ENCODE measurements at places on chromosomes 2 and 18.

- H3K4me1 ChIP-seq: peaks cover 9% of the 10 kb centered on the region
- peak overlapping the region; percentile 26 for H3K27ac ChIP-seq
- no peaks in the 10 kb centered on the region for H3K36me3 ChIP-seq
Observed at GRCh38 chr2:161030260-161031063, 129.8 kb upstream of the TANK start.

DNA sequence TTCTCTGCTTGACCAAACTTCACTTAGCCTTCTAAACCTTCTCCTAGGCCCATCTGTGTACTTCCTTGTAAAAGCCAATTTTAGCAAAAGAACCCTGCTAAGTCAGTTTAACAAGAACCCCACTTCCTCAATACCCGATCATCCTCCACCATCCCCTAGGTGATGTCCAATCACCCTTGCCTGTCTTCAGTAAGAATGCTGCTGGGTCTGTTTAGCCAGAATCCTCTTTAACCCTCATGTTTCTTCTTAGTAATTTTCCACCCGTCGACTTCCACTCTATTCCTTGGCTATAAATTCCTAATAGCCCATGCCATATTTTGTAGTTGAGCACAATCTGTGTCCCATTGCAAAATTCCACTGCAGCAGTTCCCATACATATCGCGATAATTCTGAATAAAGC, 780.0 kb upstream of the RAB6C start:
- no peaks in the 10 kb centered on the region for H3K27me3 ChIP-seq
- H3K4me1 ChIP-seq: no peaks in the 10 kb centered on the region
- H3K27ac ChIP-seq: no peak overlapping the region
- no peak overlapping the region for H3K4me3 ChIP-seq
- no peaks in the 10 kb centered on the region for H3K36me3 ChIP-seq

DNA sequence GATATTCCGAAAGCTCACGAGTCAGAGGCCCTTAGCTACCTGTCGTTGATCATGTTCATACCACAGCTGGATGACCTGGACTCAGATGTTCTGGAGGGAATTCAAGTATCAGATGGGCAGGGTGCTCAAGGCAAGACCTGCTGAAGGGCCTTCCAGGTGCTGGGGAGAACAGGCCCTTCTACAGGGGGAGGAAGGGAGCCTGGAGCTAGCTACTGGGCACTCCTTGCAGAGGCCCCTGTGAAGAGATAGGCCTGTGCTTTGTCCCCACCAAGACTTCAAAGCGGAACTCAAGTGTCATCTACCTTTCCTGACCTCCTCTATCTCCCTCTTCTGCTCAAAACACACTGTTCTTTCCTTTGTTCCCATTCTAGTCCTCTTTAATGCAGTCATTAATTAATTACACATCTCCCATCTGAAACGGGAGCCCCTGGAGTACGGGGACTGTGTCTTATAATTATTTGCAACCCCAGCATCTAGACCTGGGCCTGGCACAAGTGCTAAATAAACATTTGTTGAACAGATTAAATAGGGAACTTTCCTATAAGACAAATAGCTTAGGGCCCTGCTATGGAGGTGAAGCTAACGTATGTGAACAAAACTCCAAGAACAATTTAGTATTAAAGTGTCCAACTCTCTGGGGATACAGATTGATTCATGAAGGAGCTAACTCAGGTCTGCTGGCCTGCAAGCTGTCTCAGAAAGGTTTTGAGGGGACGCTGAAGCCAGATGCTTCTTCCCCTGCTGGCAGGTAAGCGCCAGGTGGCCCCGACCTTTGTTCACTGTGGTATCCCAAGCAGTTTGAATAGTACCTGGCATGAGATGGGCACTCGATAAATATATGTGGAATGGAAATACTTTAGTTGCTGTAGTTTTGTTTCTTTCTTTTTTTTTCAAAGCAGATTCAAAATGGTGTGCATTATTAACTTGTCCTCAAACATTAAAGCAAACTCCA, 22.0 kb downstream of the RHOB start:
- H3K36me3 ChIP-seq: no peaks in the 10 kb centered on the region
- H3K4me1 ChIP-seq: peaks cover 21% of the 10 kb centered on the region
- DNase-seq: no peak
- H3K27ac ChIP-seq: peak overlapping the region; percentile 81
- H3K4me3 ChIP-seq: no peak overlapping the region

DNA sequence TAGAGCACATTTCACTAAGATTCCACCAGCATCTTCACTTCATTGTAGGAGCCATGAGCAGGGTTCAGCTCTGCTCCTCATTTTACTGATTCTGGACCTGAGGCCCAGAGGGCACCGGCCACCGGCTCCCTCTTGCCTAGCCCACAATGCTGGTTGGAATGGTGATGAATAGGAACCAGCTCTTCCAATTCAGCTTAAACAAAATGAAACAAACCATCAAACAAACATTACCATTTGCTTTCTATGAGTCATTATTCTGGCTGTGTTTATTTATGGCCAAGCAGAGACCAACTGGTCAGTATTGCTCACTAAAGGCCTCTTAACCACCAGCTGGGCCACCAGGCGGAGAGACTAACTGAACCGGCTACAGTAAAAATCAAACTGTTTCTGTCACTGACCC, 176.7 kb downstream of the MTX2 start:
- no peaks in the 10 kb centered on the region for H3K36me3 ChIP-seq
- DNase-seq: no peak
- no peaks in the 10 kb centered on the region for H3K4me1 ChIP-seq
- no peaks in the 10 kb centered on the region for H3K27me3 ChIP-seq

- no peak overlapping the region for H3K4me3 ChIP-seq
- H3K27ac ChIP-seq: no peak overlapping the region
- no peaks in the 10 kb centered on the region for H3K36me3 ChIP-seq
- H3K4me1 ChIP-seq: no peaks in the 10 kb centered on the region
Observed at GRCh38 chr18:50313031-50313607, 25.6 kb upstream of the CXXC1 start.

- H3K4me3 ChIP-seq: no peak overlapping the region
- H3K27me3 ChIP-seq: no peaks in the 10 kb centered on the region
- no peak overlapping the region for H3K27ac ChIP-seq
- H3K36me3 ChIP-seq: no peaks in the 10 kb centered on the region
Observed at GRCh38 chr2:221254299-221254698, 317.8 kb downstream of the EPHA4 start.

- H3K4me1 ChIP-seq: no peaks in the 10 kb centered on the region
- H3K4me3 ChIP-seq: no peak overlapping the region
- no peak for DNase-seq
- H3K27ac ChIP-seq: no peak overlapping the region
- H3K27me3 ChIP-seq: no peaks in the 10 kb centered on the region
- H3K36me3 ChIP-seq: no peaks in the 10 kb centered on the region
Observed at GRCh38 chr18:29879763-29880162, 1162.8 kb downstream of the DSC3 start.

- DNase-seq: no peak
- H3K36me3 ChIP-seq: no peaks in the 10 kb centered on the region
- H3K27me3 ChIP-seq: no peaks in the 10 kb centered on the region
- H3K4me3 ChIP-seq: peak overlapping the region; percentile 76
- H3K27ac ChIP-seq: no peak overlapping the region
- peaks cover 16% of the 10 kb centered on the region for H3K4me1 ChIP-seq
Observed at GRCh38 chr18:57585421-57585820, 1.1 kb downstream of the FECH start.

GRCh38 chr2:96927405-96928171, 57.7 kb upstream of the SEMA4C start:
- DNase-seq: no peak
- H3K27ac ChIP-seq: peak overlapping the region; percentile 31
- peaks cover 13% of the 10 kb centered on the region for H3K4me1 ChIP-seq
- no peaks in the 10 kb centered on the region for H3K27me3 ChIP-seq
- H3K4me3 ChIP-seq: no peak overlapping the region
- no peaks in the 10 kb centered on the region for H3K36me3 ChIP-seq

GRCh38 chr2:64153811-64154210, 9.6 kb upstream of the PELI1 start:
- H3K4me1 ChIP-seq: no peaks in the 10 kb centered on the region
- DNase-seq: no peak
- H3K27ac ChIP-seq: no peak overlapping the region
- H3K27me3 ChIP-seq: no peaks in the 10 kb centered on the region

GRCh38 chr2:48444404-48444803, 85.5 kb upstream of the STON1 start:
- no peaks in the 10 kb centered on the region for H3K36me3 ChIP-seq
- no peak for DNase-seq
- peaks cover 83% of the 10 kb centered on the region for H3K4me1 ChIP-seq
- no peak overlapping the region for H3K4me3 ChIP-seq

GRCh38 chr2:201466050-201466675, 14.6 kb downstream of the STRADB start:
- H3K27me3 ChIP-seq: no peaks in the 10 kb centered on the region
- H3K4me1 ChIP-seq: no peaks in the 10 kb centered on the region
- peaks cover 86% of the 10 kb centered on the region for H3K36me3 ChIP-seq
- peak overlapping the region; percentile 39 for H3K27ac ChIP-seq
- H3K4me3 ChIP-seq: no peak overlapping the region
- DNase-seq: no peak

Measured in esophagus squamous epithelium (tissue), 5 donors.